ENCODE measurements at places on chromosomes 16 and 17.
A peak's percentile ranks its signal among the peaks of the same experiment; 100 is the strongest.

DNA sequence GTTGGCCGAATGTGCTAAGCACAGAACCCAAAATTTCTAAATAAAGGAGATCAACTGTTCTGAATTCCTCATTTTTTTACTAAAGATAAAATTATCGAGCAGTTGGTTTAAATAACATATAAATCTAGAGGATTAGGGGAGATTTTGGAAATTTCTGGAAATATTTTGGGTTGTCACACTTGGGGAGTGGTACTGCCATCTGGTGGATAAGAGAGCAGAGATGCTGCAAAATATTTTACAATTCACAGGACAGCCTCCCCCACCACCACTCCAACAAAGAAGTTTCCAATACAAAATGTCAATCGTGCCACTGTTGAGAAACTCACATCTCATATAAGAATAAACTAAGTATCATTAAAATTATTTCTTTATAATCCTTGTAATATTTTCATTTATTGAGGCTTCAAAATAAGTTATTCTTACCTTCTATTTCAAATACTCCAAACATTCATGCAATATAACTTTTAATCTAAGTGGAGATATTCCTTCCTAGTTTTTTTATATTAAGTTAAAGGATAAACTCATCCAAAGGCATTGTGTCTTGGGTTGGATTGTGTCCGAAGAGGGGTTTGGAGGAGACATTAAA is 17.0 kb upstream of the ABCA8 start:
- DNase-seq = no peak

DNA sequence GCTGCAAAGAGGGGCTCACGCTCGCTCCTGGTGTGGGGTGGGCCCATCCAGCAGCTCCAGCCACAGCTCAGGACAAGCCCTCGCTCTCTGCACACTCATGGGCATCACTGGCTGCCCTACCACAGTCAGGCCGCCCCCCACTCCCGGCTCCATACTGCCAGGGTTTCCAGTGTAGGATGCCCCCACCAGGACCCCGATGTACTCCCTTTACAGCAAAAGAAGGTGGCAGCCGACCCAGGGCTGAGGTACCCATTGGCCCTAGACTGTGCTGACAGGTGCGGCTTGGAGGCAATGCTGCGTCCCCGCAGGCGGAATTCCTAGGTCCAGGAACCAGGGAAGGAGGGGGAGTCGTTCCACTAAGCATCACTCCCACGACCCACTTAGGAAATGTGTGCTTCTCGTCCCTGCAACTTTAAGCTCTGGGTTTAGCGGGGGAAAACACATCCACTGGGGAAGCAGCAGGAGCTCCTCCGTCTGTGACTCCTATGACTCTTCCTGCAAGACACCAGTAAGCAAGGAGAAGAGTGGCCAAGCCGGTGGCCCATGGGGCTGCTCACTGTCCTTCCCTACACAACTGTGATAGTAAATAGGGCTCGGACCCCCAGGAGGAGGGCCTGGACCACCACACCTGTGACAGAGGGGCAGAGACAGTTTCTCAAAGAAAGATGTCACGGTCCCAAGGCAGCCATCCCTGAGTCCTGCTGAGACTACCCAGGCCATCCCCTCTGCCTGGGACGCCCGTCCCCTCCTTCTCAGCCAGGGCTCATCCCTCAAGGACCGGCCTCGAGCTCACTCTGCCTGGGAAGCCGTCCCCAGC is 13.1 kb downstream of the CORO7 start:
- DNase-seq = no peak

GRCh38 chr16:46839986-46840443 is 9.0 kb upstream of the C16orf87 start:
- no peak for DNase-seq

DNA sequence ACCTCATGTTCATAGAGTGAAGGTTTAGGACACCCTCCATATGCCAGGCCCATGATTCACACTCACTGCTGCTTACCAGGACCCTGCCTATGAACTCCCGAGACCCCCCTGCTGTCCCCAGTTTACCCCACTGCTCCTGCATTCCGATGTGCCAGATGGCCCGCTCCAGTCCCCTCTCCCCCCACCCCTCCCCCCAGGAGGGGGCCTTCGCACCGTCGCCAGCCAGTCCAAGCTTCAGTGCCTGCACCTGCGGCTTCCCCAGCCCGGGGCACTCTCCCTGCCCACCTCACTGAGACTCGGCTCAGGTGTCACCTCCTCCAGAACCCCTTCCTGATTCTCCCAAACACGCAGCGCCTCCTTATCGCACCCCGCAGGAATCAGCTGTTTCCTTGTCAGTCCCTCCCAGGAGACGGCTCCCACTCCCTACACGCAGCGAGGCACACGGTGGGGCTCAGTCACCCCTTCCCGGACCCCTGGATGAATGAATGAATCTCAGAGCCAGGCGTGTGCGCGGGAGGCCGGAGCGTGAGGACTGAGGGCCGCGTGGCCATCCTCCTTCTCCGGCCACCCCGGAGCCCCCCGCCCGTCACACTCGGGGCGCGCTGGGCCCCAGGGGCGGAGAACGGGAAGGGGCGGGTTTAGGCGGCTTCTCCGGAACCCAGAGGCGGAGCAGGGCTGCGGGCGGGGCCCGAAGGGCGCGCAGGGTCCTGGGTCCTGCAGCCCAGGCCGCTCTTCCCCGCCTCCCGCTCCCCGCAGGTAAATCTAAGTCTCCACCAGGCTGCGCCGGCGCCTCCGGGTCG is 1.6 kb downstream of the MYO1C start:
- peak; percentile 87 for DNase-seq

DNA sequence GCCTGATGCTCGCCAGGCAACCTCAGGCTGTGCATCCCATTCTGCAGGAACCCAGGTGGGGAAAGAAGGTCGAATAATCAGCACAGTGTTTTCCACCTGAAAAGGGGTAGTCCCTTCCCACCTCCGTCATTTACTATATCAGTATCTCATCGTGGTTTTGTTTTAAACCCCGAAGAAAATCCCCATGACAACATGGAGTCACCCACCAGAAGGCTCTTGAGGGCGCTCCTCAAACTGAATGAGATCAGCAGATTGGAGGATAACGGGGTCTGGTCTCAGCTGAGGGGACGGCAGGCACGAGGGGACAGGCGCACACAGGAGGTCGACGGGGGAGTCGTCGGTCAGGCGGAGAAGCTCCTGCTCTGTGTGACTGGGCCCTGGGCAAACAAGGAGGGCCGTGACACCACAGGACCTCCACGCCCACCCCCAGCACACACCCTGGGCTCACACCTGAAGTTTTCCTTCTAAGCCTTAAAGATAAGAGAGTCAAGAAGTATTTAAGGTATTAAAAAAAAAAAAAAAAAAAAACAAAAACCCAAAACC is 44.2 kb downstream of the MARF1 start:
- no peak for DNase-seq

DNA sequence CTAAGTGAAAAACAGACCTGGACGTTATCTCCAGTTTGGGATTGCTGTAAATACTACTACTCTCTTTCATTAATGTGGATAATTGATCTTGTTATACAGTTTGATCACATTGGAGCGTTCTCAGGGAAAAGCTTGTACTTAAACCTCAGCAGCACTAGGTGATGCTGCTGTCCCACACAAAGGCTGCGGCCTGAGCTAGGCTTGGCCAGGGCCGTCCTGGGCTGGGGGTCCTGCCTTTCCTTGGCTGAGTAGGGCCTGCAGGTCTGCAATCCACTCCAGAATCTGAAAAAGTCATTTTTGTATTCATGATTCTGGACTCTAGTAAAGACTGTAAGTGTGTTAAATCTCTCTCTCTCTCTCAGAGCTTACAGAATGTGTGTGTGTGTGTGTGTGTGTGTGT is 23.7 kb upstream of the PMFBP1 start:
- no peak for DNase-seq

DNA sequence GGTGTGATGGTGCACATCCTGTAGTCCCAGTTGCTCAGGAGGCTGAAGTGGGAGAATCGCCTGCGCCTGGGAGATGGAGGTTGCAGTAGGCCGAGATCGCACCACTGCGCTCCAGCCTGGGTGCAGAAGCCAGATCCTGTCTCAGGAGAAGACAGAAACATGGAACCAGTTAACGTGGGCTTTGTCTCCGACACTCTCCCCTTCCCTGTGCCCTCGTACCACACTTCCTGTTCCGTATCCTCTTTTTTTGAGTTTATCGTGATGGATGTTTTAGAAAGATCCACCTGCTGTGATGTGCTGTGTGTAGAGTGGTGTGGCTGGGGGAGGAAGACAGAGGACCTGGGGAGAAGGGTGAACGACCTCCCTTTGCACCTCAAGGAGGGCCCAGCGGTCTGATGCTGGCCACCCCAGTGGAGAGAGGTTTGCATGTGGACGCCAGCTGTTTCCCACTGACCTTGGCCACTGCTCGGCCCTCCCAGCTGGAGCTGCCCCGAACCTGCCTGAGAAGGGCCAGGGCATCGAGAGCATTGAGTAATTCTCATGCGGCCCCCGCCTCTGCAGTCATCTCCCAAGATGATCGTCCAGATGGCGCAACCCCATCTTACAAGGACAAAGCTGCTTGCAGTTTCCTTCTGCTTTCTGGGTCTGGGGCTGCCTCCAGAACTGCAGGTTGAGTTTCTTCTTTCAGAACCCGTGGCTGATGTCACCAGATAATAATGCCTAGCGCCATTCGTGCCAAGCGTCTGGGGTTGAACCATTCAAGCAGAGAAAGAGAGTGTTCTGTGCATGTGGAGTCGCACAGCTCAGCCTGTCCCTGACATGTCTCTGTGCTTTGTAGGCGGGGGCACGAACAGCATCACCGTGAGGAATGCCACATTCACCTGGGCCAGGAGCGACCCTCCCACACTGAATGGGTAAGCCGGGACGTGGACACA is 126.3 kb downstream of the ABCC1 start:
- no peak for DNase-seq

- DNase-seq = no peak
These were observed 12.8 kb downstream of the ATPAF2 start for GRCh38 chr17:18025945-18026776.

DNA sequence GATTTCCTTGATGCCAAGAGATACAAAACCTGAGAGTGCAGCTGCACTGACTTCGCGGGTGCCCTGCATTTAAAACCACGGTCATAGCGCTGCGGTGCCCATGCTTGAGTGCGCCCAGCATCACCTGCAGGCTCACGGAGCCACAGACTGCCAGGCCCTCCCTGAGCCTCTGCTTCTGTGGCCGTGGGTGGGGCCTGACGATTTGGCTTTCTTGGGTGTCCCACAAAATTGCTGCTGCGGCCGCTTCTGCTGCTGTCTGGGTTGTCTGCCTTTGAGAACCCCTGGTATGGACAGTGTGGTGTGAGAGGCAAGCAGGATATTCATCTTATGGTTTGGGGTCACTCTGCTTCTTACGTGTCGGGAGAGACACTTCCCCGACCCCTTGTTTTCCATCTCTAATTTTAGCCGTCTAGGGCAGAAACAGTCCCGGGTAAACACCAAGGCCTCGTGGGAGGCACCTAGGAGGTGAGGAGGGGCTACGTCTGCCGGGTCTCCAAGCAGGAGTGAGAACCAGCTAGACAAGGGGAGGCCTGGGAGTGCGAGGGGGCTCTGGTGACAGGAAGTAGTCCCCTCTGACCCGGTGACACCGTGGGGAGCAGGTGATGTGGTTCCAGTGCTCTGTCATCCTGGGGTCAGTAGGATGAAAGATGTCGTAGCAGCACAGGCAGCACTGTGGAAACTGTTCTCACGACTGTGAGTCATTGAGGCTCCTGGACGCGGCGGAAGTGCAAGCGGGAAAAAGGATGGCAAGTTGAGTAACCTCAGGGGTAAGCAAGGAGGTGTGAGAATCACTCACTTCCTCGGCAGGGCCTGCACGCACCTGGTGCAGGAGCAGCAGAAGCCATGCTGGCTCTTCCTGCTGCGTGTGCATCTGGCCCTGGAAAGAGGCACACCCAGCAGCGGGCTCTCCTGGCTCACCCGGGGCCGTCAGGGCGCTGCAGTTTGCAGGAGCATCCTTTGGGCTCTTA is 176.3 kb downstream of the RPTOR start:
- peak; percentile 77 for DNase-seq

GRCh38 chr17:21289902-21290571 is 5.5 kb downstream of the MAP2K3 start:
- DNase-seq = no peak

DNA sequence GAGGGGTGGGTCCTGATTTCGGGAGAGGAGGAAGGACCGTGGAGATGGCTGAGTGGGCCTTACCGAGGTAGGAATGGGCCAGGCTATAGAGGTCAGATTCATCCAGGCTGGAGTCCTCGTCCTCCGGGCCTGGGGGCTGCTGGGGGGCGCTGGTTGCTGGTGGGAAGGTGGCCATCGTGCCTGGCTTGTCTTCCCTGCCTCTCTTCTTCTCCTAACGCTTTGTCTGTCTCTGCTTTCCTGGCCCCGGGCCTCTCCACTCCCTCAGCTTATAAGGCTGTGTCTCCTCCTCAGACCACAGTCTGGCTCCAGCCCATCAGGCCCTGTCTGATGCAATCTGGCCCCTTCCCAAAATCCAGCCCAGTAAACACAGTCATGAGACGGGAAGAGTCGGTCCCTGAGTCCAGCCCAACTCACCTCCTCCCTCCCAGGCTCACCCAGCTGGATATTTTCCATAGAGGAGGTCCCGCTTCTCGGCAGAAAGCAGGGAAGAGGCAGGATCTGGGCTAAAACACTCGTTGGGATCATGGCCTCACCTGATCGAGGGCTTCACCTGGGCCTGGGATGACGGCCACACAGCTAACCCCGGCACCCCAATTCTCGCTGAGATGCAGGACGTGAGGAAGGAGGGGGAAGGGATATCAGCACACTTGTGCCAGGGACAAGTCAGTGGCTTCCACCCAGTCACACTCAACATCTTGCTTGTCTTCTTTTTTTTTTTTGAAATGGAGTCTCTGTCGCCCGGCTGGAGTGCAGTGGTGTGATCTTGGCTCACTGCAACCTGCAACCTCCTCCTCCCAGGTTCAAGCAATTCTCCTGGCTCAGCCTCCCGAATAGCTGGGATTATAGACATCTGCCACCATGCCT is at the start of gene NUPR1:
Gene NUPR1, minus strand, starts transcription at position 242 of the 864 bp plus-strand sequence. Its CDS starts 67 bp downstream, at position 175.
- DNase-seq = no peak

DNA sequence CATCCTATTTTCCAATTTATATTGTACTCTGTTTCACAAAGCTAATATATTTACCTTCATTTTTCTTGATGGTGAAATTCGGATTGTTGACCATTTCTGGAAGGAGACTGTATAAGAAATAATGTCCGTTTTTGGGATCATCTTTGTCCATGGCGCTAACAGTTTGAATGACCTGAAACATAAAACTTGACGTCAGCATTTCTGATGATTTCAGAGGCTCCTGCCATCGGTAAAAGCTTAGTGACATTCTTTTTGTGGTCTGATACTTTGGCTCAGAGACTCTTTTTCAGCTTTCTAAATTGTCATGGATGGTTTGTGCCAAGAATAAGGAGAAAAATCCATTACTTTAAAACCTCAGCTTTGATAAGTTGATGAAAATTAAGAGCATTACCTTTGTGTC is 322.5 kb downstream of the CDH8 start:
- DNase-seq = no peak

All from stimulated activated CD4-positive, alpha-beta T cell treated with anti-CD3 and anti-CD28 coated beads, Interleukin-15, amount 100 ng/mL, for 24 hours (primary cell).